CD4-positive, alpha-beta T cell treated with Interleukin-17A for 4 hours (primary cell): ENCODE measurements at places on chromosomes 2 and 18.
A peak's percentile ranks its signal among the peaks of the same experiment; 100 is the strongest.

DNA sequence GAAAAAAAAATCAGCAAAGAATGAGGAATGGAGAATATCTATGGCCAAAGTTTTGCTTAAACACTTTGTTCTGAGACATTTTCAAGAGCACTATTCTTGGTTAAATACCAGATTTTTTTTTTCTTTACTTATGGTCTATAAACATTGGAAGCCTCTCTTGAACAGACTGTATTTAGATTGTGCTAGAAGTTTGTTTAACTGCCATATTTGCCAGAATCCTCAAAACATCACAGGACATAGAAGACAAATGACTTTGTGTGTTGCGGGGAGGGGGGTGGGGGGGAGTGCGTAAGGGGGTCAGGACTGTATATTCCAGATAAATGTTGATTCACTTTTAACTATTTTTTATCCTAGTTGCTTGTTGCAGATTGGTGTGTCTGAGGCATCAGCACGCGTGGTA, 262.0 kb downstream of the MEIS1 start:
- no peak for DNase-seq

DNA sequence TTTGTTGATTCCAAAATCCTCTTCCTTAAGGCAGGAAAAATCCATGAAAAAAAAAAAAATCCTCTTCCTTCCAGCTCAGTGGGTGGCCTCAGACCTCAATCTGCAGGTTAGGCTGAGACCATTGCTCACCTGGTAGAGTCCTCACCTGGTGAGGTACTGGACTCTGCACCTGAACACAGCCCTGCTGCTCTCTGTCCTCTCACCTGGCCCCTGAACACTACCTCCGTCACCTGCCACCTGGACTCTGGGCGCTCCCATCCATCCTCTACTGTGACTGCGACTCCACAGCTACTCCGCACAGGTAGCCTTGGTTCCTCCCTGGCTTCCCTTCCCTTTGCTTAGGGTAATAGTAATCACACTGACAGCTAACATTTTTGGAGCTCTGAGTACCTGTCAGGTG, 22.1 kb downstream of the TYMS start:
- DNase-seq: no peak

GRCh38 chr2:132605236-132606180, 64.5 kb downstream of the LYPD1 start:
- no peak for DNase-seq

DNA sequence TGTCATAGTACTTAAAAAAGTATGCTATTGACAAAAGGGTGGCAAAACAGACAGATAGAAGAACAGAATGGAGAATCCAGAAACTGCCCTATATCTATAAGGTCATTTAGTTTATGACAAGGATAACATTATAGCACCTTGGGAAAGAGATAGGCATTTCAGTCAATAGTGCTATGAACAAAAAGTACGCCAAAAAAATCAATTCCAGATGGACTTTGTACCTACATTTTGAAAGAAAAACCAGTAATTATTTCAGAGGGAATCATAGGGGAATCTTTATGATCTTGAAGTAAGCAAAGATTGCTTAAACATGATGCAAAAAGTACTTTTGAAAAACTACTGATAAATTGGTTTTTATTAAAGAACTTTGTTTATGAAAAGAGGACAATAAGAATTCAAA, 59.9 kb upstream of the SETBP1 start:
- DNase-seq: no peak

- DNase-seq: no peak
These were observed 3.0 kb upstream of the SKOR2 start for GRCh38 chr18:47254341-47254939.

- DNase-seq: no peak
These were observed 106.8 kb upstream of the FN1 start for GRCh38 chr2:215542690-215543089.

DNA sequence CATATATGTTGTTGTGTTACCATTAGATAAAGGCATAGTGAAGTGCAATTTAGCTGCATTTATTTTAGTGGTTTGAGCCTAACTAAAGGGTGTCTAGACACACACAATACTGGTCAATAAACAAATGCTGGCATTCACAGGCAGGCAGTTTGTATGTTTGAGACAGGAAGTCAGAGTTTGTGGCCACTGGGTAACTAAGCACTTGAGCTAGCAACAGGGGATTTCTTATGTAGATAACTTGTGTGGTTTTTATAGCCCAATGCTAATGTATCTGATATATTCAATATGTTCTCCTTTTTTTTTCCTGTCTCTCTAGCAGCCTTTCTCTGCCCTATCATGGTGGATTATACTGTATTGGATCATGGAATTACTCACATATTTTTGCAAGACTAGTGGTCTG, 38.1 kb downstream of the LRRTM4 start:
- no peak for DNase-seq

GRCh38 chr2:39385172-39385571, 51.9 kb downstream of the MAP4K3 start:
- no peak for DNase-seq

GRCh38 chr2:156908825-156909224, 348.7 kb upstream of the GALNT5 start:
- no peak for DNase-seq

DNA sequence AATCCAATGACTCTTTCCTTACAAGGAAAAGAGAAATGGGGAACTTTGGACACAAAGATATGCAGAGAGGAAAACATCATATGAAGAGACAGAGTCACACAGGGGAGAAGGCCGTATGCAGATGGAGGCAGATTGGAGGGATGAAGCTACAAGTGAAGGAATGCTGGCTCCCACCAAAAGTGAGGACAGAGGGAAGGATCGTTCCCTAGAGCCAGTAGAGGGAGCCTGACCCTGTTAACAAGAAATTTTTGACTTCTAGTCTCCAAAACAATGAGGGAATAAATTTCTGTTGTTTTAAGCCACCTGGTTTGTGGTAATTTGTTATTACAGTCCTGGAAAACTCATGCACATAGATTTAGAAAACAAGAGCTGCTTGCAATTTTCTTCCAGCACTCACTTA, 169.3 kb downstream of the PMAIP1 start:
- no peak for DNase-seq

DNA sequence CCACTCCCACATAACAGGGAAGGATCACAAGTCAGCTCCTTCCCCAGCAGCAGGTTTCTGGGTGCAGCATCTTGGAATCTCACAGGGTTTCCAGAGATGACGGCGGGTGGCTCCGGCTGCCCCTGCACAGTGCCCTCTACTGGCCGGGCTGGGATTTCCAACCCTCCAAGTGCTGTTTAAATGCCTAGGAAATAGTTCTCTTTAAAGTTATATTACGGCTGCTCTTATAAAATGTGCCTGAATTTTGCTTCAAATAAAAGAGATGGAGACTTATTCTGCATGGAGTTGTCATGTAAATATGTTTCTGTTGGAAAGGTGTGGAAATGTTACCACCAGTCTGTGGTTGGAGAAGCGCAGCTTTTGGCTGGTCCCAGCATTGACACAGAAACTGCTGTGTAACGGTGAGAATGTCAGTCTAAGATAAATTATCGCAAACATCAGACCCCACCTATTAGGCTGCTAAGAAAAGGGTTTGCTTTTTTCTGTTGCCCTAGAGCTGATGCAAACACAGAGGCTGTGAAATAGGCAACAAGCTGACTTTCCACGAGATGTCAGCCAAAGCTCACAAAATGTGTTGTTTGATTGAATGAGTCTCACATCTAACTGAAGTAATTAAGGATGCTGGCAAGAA, 3.3 kb upstream of the HJURP start:
- DNase-seq: peak; percentile 68

DNA sequence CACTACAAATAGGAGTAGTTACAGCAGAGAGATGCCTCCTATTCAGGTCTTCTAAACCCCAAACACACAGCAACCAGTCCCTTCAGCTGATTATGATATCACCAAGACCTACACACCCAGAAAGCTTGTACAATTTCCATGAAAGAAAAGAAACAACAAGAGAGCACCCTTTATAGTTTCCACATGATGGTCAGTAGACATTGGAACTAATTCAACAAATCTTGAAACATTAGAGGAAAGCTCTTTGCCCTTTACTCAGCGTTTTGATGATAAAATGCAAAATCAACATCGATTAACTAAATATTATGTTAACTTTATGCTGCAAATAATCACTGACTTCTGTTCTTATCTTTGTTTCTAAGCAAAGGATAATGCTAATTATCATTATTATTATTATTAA, 393.6 kb upstream of the ID2 start:
- no peak for DNase-seq

- no peak for DNase-seq
These were observed 71.5 kb downstream of the KCNS3 start for GRCh38 chr2:17950006-17950405.

DNA sequence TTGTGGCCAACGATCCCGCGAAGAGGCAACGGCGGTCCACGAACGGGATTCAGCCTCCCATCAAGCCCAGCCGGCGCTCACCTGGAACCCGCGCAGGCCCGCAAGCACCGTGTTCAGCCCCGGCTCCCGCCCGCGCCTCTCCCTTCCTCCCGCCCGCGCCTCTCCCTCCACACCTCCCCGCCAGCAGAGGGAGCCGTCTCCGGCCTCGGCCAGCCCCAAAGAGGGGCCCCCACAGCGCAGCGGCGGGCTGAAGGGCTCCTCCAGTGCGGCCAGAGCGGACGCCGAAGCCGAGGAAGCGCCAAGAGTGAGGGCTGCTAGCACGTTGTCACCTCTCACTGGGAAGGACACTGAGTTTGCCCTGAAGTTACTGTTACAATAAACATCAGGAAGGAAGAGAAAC, 55.3 kb upstream of the LAPTM4A start:
- DNase-seq: peak; percentile 36

DNA sequence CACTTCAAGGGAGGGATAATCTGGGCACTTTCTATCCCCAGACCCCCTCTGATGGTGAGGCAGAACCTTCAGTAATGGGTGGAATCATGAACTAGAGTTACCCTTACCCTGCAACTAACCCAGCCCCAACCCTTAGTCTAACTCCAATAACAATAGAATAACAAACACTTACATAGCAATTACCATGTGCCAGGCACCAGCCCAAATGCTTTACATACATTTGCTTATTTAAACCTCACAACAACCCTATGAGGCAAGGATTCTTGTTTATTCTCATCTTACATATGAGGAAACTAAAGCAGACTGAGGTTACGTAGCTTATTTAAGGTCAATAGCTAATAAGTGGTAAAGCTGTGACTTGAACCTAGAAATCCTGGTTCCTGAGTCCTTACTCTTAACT, 132.8 kb downstream of the CYP26B1 start:
- DNase-seq: no peak

- peak; percentile 1 for DNase-seq
These were observed 9.5 kb downstream of the CAPN10 start for GRCh38 chr2:240596080-240596460.

GRCh38 chr2:115572746-115573145, 1130.3 kb downstream of the DPP10 start:
- no peak for DNase-seq

GRCh38 chr2:12271589-12271984, 445.1 kb upstream of the TRIB2 start:
- DNase-seq: no peak

- DNase-seq: no peak
These were observed 41.5 kb downstream of the LMAN2L start for GRCh38 chr2:96698221-96698861.

DNA sequence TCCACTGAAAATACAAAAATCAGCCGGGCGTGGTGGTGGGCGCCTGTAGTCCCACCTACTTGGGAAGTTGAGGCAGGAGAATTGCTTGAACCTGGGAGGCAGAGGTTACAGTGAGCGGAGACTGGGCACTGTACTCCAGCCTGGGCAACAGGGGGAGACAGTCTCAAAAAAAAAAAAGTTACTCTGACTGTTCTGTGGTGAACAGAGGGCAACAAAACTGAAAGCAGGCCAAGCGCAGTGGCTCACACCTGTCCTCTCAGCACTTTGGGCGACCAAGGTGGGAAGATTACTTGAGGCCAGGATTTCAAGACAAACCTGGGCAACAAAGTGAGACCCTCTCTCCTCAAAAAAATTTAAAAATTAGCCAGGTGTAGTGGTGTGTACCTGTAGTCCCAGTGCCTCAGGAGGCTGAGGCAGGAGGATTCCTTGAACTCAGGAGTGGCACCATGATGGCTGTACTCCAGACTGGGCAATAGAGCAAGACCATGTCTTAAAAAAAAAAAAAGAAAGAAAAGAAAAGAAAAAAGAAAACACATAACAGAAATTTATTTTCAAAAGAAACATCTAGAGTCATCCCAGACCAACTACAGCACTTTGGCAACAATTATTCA, 13.6 kb upstream of the RTN4 start:
- DNase-seq: no peak

GRCh38 chr2:9271691-9272090, 65.1 kb downstream of the ASAP2 start:
- no peak for DNase-seq

DNA sequence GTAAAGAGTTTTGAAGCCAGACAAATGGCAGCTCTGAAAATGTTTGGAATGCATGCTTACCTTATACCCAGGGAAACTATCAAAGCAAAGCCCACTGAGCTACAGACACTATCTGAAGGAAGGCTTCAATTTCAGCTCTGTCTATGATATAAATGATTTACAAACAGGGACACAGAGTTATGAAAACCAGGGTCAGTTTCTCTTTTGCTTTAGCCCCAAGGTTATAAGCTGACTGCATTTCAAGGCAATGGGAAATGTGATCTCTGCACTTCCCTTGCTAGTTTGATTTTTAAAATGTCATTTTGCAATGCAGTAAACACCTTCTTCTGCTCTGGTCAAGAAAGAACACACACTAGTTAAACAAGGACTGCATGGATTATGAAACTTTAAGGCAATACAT, 65.2 kb upstream of the CCDC195 start:
- DNase-seq: no peak

DNA sequence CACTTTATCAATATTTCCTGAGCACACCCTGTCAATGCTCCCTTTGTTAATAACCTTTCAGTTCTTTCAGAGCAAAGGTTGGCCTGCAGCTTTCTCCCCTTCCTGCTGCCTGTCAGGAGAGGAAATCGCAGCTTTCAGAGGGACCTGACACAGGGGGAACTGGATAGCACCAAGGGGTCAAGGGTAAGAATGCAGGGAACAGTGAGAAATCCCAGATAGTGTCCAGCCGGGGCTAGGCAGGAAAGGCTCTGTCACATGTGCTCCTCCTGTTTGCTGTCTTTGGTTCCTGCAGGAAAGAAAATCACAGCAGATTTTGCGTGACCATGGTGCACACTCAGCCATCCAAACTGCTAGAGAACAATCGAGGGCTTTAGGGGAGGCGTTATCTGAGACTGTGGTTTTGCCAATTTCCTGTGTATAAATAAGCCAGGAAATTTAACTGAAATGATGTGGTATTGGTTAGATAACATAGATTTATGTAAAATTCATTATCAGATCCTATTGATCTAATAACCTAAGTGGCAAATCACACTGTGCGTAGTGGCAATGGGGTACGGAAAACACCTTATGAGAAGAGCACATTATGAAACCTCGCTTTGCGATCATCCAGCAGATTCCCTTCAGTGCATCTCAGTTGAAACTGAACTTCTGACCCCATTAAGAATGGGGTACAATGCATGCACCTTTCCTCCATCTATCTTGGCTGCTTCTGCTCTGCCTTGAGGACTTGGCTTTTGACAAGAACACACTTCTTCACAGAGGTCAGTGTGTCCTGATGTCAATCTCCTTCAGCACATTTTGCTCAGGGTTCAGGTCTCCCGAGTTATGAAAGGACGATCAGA, 178.0 kb downstream of the ICOS start:
- no peak for DNase-seq
